CD4-positive, alpha-beta T cell treated with Interleukin-4 for 1 hour (primary cell): ENCODE measurements at places on chromosomes 2 and 18.
A peak's percentile ranks its signal among the peaks of the same experiment; 100 is the strongest.

DNA sequence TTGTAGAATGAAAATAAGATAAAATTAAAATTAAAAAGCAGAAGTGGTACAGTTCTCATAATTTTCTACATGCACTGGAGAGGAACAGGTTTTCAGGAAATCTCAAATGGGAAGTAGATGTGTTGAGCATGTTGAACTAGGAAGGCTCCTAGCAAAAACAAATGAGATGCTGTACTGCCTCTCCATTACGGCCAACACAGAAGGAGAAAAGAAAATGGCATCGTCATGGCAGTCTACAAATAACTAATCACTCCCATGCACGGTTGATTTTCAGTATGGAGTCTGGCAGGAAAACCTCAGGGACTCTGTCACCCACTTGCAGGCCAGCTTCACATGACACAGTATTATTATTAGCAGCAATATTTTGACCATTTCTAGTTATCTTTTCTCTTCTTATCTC, 278.7 kb downstream of the NRXN1 start:
- no peak for DNase-seq

DNA sequence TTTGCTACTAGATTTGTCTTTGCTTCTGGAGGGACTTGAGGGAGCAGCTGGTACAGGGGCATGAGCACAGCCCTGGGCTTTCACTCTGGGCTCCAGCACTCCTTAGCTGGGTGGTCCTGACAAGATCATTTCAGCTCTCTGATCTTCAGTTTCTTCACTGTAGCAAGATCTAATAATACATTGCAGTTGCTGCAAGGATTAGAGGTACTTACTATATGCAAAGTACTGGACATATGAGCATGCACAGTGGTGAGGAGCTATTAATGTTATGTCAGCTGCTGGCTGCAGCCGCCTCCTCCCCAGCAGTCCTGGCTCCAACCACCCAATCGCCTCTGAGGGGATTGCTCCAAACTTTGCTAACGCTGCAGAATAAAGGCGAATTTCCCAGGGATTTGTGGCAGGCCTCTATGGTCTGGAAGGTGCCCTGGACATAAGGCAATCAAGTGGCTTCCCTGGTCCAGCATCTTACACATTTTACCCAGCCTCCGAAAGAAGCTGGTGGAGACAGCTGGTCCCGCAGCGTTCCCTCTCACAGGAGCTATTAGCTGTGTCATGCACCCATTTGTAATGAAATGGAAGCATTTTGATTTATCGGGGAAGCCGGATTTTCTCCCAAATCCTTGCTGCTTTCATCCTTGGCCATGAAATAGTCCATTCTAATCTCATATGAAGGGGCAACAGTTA, 96.7 kb downstream of the RHOB start:
- no peak for DNase-seq

GRCh38 chr18:3481696-3482210, 31.8 kb downstream of the TGIF1 start:
- DNase-seq: peak; percentile 38

GRCh38 chr2:105950521-105951383, 206.0 kb downstream of the NCK2 start:
- no peak for DNase-seq

DNA sequence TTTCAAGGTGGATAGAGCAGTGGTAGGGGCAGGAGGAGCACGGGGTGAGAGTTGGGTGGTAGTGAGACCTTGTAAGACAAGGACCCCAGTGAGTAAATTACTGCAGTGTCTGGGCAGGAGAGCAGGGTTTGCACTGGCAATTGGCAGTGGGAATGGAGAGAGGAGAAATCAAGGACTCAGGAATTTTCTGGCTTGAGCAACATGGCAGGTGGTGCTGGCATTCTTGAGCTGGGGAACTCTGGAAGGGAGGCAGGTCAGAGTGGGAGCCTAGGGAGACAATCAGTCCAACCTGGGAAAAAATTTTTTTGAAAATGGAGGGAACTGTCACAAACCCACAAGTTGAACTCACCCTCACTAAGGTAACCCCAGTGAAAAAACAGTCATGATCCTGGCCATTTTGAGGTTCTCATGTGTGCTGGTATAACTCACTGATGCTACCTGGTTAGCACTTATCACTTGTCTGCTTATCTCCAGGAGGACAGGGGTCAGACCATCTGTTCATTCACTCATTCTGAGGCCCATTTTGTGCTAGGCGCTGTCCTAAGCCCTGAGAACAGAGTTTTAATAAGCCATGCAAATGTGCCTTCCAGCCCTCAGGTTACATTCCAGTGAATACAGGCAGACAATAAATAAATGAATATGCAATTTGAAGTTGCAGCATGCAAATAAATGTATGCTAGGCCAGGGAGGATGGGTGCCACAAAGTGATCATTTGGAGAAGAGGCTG, 92.2 kb upstream of the SEC11C start:
- DNase-seq: no peak

DNA sequence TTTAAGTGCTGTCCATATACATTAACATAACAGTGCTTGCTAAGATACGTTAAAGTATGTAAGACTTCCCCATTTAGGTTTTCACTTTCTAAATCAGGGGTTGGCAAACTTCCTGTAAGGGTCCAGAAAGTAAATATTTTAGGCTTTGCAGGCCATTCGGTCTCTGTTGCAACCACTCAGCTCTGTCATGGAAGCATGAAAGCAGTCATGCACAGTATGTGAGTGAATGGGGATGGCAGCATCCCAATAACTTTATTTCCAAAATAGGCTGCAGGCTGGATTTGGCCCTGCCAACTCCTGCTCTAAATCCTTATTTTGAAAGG, 128.7 kb downstream of the PLA2R1 start:
- DNase-seq: no peak

DNA sequence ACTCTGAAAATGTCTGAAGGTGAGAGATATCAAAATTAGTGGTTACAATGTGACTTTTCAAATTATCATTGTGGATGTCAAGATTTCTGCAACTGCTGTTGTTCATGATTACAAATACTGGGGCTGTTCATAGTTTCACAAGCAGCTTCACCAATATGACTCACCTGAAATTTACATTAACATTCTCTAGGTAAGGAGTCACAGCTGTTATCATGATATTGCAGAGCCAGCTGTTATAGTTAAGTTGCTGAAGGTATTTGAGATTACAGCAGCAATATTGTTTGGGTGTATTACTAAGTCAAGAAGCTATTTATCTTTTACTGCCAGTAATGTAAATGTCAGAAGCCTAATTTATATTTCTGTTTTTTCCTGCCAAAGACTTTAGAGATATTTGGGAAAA, 140.0 kb downstream of the MC4R start:
- DNase-seq: no peak

DNA sequence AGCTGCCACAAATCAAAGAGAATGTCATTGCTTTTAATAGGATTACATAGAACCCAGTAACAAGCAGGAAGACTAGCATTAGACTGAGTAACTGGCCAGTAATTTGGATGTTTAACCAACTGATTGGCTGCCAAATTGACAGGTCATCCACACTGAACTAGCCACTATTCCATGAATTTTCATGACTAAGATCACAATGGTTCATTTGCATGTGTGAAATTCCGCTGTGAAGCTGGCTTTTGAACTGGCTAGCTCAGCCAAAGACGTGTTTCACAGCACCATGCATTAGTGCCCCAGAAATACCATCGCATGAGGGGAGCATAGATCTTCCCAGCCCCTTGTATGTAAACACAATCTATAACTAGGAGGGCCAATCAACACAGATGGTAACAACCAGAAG, 649.8 kb downstream of the ARHGAP15 start:
- no peak for DNase-seq

DNA sequence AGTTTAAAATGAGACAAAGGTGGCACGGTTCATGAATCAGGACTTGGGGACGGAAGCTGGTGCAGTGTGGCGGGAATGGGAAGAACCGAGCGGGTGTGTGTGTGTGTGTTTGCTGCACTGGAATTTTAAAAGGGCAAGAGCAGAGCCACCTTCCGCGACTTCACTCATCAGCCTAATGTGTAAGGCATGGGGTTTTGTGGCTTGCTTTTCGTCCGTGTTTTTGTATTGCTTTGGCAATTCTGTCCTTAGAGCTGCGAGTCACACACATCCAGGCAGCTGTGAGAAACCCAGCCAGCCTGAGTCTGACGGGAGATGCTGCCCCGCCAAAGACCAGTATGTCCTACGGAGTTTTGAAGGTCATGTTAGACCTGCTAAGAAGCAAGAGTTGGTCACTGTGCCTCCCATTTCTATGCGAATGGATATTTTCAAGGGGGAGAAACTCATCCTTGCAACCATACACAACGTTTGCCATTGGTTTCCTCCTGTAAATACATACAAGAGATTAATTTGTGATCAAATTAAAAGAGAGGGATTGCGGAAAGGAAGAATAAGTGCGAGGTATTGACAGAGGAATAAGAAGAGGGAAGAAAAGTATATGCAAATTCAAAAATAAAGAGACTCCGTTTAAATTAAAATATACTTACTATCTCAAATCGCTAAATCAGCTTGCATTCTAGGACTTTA, 665 bp upstream of the CACNB4 start:
- no peak for DNase-seq

DNA sequence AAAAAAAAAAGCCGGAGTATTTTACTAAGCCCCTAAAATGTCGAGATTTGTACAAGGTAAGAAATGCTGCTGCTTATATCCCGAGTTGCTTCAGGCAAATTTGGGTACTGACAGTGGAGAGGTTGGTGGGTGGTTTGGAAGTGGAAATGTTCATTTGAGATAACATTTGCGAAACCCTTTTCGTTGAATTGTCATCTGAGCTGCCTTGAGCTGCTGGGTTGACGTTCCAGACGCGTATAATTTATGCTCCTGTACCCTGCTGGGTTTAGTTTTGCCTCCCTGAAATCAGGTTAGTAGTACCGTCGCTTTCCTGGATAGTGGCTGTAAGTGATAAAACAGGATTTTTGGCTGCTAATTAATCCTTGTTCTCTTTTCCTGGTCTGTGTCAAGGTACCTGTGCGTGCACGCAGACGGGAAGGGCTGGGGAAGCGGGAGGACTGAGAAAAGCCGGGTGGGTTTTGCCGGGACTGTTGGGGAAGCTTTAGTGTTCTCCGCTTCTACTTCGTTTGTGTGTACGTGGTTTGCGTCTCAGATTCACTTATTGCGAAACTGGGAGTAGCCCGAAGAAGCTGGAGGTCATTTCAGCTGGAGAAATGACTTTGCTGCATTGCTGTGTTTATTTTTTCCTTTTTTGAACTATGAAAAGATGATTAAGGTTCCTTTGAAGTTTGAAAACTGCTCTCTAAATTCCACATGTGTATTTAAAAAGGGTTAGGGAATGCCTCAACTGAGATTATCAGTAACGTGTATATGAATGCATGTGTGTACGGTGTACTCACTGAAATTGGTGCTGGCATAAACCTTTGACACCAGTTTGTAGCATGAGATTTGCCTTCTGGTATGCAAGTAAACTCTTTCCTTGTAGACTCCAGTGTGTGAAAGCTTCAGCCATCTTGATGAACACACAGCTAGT, 709 bp downstream of the UGP2 start:
- peak; percentile 20 for DNase-seq

DNA sequence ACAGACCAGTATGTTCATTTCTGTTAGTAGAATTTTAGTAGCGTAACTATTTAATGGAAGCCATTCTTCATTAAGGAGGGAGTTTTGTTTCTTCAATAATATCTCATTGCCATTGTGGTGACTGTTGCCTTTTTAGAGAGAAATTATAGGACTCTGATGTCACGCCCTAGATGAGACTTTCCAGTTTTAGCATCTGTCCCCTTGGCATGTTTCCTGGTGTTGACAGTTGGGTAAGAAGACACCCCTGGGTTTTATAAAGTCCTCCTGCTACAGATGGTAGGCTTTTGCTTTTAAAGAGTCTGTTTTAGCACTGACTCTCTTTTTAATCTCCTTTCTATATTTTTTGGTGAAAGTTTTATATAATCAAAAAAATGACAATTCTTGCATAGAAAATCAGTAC, 41.9 kb downstream of the KCNJ3 start:
- no peak for DNase-seq

- no peak for DNase-seq
These were observed 1325.0 kb upstream of the CDH2 start for GRCh38 chr18:29501952-29502351.

GRCh38 chr2:20976527-20976926, 67.3 kb downstream of the APOB start:
- no peak for DNase-seq

GRCh38 chr2:7725850-7726242, 808.6 kb downstream of the RNF144A start:
- no peak for DNase-seq

DNA sequence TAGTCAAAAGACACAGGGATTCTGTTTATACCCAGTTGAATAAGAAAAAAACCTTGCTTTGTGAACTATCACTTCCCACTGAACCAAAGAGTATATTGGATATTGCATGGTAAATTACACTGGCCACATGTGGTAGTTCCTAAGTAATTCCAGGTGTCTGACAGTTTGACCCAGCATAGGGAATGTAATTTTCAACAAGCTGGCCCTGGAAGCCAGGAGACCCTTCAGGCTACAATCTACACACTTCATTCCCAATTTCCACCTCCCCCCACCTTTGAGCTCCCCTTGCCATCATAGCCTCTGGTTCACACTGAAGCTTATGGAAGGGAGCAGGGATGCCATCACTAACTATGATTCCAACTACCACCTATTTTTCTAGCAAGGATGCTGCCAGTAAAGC, 2.8 kb downstream of the FRZB start:
- DNase-seq: no peak

- no peak for DNase-seq
These were observed 102.3 kb downstream of the KCNF1 start for GRCh38 chr2:11014026-11014425.

DNA sequence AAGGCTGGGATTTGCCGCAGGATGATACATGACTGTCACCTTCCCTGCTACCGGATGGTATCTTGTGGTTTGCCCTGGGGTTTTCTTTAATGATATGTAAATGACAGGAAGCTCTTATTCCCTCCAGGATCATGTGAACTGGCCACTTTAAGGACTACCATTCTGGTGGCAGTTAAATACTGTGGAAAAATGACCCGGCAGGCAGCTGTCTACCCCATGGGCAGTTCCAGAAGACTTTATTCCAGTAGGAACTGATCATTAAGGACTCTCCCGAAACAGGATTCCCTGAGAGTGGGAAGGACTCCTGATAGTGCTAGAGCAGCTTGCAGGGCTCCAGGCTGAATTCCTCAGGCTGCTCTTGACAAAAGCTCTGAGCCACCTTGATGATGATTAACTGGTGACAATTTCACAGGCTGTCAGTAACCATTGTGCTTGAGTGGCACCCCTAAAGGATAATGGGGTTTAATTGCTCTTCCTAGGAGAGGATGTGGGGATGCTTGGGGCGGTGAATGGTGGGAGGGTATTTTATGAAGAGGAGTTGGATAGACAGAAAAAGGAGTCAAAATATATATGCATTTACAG, 212.0 kb downstream of the CPS1 start:
- DNase-seq: no peak

GRCh38 chr2:219876931-219877330, 249.5 kb downstream of the SLC4A3 start:
- no peak for DNase-seq

- no peak for DNase-seq
These were observed 36.1 kb downstream of the LAMA3 start for GRCh38 chr18:23725351-23725750.

DNA sequence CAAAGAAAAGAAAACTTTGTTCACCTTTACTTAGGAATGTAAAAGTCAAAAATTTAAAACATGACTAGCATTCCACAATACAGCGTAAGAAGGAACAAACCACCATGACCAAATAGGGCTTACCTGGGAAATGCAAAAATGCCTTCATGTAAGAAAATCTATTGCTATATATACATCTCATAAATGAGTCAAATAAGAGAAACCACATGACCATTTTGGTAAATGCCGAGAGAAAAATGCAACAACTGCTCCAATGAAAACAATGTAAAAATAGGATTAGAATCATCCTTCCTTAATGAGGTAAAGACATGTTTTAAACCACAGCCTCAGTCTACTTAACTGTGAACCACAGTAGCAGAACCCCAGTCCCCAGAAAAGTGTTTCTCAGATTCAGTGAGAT, 49.4 kb downstream of the TGOLN2 start:
- DNase-seq: no peak
